ENCODE measurements at places on chromosomes 5 and 9. TPM values are rescaled to one million over a fixed set of nuclear protein-coding genes. Genes with fewer than 3 reads are reported as not detected.
A peak's percentile ranks its signal among the peaks of the same experiment; 100 is the strongest.

Gene GFI1B
- total RNA-seq = 0.43 TPM

Gene RLN2
- not detected for total RNA-seq

Gene IL3
- total RNA-seq = not detected

Gene FCN1
- 5.7 TPM for total RNA-seq

GRCh38 chr5:126998201-126998631 lies 32.1 kb downstream of the MARCHF3 start:
- no peak for DNase-seq

GRCh38 chr5:161093100-161093499 lies 241.1 kb upstream of the ATP10B start:
- no peak for DNase-seq

GRCh38 chr5:64417390-64417789 lies 88.4 kb upstream of the RGS7BP start:
- DNase-seq = no peak

- DNase-seq = no peak
Measured at GRCh38 chr5:35470866-35471265, 146.8 kb upstream of the SPEF2 start.

- no peak for DNase-seq
Measured at GRCh38 chr5:111296570-111296969, 72.4 kb downstream of the CAMK4 start.

- no peak for DNase-seq
Measured at GRCh38 chr9:93071464-93071863, 13.0 kb downstream of the SUSD3 start.

DNA sequence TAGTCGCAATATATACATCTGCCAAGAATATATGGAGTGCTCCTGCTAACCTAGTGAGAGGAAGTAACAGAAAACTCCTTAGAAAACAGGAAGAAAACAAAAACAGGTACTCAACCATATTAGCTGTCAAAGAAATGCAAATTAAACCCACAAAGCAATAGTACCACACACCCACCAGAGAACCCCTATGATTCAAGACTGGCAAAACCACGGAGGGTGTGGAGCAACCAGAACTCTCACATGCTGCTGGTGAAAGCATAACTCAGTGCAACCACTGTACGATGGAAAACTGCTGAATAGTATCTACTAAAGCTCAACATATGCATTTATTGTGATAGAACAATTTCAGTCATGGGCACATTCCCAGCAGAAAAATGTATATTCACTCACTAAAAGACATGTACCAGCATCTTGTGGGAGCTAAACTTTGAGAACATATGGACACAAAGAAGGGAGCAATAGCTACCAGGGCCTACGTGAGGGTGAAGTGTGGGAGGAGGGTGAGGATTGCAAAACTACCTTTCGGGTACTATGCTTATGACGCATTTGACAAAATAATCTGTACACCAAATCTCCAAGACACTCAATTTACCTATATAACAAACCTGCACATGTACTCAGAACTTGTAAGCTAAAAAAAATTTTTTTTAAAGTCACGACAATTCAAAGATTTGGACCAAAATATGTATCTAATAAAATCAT lies 34.0 kb downstream of the PTPN3 start:
- DNase-seq = no peak

- no peak for DNase-seq
Measured at GRCh38 chr9:73149371-73150067, 2.1 kb upstream of the ANXA1 start.

Gene PCSK5
- total RNA-seq = 4.5 TPM

DNA sequence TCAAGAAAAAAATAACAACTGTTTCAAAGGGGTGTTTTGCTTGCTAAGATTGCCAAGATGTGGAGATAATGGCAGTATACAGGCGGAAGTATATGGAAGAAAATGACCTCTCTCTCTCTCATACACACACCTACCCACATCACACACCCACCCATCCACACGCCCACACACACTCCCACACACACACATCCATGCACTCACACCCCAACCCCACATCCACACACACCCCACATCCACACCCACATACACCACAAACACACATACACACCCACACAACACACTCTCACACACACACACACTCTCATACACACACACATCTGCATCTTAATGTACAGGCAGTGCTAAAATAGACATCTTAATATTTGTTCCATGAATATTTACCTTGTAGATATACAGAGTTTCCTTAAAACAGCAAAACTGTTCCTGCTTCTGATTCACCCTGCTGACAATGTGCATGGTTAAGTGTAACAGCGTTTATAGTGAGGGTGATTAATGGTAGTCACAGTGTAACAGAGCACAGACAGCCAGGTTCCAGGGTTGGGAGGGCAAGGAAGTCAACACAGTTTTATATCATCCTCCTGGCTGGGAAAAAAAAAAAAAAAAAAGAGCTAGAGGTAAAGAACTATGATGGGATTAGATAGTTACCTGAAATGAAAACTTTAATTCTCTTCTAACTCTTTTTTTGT lies 8.3 kb downstream of the BHMT2 start:
- DNase-seq = no peak

Gene TRPM6
- total RNA-seq = 0.27 TPM

- DNase-seq = peak; percentile 26
Measured at GRCh38 chr5:179287071-179287470, 58.2 kb downstream of the ADAMTS2 start.

GRCh38 chr9:77841739-77842386 lies 189.7 kb downstream of the GNAQ start:
- DNase-seq = no peak

DNA sequence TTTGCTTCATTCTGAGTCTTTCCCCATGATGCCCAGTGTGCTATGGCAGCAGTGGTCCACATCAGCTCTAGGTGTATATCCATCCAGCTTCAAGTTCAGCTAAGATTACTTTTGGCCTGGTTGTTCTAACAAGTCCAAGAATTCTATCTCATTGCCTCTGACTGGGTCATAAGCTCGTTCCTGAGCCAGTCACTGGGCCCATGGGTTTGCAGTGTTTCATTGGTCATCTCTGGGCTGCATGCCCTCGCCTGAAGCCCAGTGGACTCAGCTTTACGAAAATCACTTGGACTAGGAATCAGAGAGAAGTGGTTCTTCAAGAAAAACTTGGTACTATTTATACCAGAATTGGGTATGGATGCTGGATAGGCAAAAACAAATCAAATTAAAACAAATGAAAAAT lies 16.1 kb upstream of the ARHGAP26 start:
- DNase-seq = peak; percentile 58

DNA sequence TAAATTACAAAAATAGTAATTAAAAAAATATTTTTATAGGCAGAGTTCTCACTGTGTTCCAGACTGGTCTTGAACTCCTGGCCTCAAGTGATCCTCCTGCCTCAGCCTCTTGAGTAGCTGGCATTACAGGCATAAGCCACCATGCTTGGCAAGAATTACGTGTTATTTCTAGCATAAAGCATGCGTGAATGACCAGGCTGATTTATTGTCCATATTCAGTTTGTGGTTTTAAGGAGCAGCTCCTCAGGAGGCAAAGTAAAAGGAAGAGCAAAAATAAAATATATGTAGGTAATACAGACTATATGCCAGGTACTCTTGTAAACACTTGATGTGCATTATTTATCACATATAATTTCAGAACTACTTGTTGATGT lies 7.1 kb upstream of the CD180 start:
- no peak for DNase-seq

Gene CEL
- total RNA-seq = 7.7 TPM

Gene OLFM1
- total RNA-seq = 17.9 TPM

DNA sequence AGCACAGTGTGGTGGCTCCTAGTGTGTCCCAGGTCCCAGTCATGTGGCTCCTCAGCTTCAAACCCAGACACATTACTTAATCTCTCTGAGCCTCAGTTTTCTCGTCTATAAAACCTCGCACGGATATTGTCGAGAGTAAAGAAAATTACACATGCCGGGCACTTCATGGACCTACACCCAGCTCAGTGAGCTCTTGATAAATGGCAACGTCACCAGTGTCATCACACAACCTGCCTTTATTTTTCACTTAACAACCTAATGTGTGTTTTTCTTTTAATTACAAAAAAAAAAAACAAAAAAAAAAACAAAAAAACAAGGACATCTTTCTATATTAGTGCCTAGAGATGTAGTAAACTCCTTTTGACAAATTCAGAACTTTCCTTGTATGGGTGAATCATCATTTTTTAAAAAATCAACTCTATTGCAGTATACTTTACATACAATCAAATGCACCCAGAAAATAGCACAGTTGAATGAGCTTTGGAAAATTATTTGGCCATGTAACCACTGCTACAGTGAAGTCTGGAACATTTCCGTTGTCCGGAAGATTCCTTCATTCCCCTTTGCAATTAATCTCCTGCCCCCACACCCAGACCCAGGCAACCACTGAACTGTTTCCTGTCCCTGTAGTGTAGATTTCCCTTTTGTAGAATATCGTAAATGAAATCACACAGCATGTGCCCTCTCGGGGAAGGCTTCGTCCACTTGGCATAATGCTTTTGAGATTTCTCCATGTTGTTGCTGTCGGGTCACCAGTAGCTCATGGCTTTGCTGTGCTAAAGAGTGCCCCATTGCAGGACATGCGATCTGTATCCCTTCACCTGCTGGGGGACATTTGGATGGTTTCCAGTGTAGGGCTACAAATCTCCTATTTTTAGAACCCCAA lies 100.4 kb upstream of the LARP1 start:
- DNase-seq = no peak

Gene CDX1
- total RNA-seq = not detected

DNA sequence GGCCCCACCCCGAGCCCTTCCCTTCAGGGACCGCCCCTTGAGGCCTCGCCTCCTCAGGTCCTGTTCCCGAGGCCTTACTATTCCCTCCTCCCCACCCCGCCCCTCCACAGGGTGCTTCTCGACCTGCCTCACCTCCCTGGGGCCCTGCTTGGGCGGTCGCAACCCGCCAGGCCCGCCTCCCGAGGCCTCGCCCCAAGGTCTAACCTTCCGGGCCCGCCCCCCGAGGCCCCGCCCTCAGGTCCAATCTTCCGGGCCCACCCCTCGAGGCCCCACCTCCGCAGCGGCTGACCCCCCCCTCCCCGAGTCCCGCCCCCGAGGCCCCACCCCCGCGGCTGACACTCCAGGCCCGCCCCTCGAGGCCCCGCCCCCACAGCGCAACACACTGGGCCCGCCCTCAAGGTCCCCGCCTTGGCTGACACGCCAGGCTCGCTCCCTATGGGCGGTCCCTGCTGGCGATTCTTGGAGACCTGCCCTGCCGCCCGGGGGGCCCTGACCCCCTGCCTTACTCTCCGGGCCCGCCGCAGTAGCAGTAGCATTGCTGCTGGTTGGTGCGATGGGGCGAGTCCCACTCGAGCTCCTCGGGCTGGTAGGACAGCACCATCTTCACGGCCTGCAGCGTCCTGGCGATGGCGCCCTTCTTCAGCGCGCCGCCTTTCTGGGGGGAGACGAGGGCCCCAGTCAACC lies 8.2 kb downstream of the PHF19 start:
- peak; percentile 98 for DNase-seq

GRCh38 chr9:68708513-68708912 lies 3.5 kb downstream of the PIP5K1B start:
- DNase-seq = no peak

Gene OR1Q1
- total RNA-seq = not detected

Gene NIM1K
- 0.14 TPM for total RNA-seq

DNA sequence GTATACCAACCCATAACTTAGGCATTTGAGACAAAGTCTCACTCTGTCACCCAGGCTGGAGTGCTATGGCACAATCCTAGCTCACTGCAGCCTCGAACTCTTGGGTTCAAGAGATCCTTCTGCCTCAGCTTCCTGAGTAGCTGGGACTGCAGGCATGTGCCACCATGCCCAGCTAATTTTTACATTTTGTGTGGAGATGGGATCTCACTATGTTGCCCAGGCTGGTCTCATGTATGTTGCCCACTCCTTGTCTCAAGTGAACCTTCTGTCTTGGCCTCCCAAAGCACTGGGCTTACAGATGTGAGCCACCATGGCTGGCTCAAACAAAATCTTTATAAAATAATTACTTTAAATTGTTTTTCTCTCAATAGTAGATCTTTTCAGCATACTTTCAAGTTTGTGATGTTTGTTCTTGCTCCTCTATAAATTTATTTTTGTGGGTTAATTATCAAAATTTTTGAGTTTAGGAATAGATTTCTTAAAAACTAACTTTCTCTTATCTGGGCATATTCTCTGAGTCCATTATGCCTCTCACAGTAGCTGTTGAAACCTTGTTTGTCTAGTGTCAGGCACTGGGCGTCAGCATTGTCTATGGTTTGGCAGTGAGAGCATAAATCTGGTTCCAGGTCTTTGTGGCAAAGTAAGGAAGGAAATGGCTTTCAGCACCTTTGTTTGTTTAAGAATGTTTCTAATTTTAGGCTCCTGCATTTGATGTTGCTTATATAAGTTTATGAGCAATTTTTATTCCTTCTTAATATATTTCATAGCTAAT lies 38.7 kb downstream of the NLN start:
- no peak for DNase-seq

- peak; percentile 81 for DNase-seq
Measured at GRCh38 chr9:22446950-22447617, 460 bp downstream of the DMRTA1 start.

DNA sequence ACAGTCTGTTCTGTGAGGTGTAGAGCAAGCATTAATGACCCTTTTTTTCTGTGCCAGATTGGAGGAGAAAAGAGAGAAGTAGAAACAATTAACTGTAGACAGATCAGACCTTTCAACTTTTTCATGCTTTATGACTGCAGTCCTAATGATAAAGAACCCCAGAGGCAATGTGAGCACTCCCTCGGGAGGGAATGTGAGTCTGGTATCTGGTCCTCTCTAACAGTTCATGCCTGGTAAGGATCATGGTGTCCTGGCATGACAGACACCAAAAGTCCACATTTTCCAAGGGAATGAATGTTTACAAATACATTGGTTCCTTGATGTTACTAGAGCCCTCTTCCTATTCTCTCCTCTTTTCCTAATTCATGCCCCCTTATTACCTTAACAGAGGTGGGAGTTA lies 70.3 kb downstream of the MTAP start:
- DNase-seq = no peak

- peak; percentile 85 for DNase-seq
Measured at GRCh38 chr9:134049236-134049635, 18.6 kb downstream of the BRD3 start.

DNA sequence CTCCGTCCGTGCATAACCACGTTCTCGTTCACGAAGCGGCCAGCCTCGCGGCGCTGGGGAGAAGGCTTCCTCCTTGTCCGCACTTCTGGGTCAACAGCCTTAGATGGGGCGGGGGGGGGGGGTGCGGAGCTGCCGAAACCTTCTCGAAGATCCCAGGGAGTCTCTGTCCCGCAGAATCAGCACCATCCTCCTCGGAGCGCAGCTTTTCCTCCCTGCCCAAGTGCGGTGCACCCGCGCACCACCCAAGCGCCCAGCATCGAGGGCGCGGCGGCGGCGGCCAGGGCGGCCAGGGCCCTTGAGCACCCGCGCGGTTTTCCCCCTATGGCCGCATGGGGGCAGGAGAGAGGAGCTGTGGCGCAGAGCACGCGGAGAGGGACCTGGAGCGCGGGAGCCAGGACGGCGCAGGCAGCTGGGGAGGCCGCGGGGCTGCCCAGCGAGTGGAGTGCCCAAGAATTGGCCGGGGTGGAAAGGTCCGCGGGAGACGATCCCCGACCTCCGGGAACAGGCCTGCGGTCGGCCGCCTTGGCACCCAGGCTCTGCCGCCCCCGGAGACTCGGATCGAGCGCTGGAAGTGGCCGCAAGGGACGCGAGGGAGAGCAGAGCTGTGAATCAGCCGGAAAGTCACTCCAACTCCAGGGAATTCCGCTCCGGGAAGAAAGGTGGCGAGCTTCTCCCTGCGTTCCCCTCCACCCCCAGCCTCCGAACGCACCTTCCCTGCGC lies 43.1 kb downstream of the TMEM174 start:
- DNase-seq = peak; percentile 80

Gene TRIM36
- total RNA-seq = 0.19 TPM

GRCh38 chr5:133801955-133802751 lies 166.3 kb downstream of the C5orf15 start:
- DNase-seq = no peak

Data from Right ventricle myocardium inferior (tissue), 1 donor.